Stimulated activated CD8-positive, alpha-beta memory T cell treated with anti-CD3 and anti-CD28 coated beads, Interleukin-15, amount 100 ng/mL, for 48 hours (primary cell): ENCODE measurements at places on chromosomes 13 and 19.
A peak's percentile ranks its signal among the peaks of the same experiment; 100 is the strongest.

DNA sequence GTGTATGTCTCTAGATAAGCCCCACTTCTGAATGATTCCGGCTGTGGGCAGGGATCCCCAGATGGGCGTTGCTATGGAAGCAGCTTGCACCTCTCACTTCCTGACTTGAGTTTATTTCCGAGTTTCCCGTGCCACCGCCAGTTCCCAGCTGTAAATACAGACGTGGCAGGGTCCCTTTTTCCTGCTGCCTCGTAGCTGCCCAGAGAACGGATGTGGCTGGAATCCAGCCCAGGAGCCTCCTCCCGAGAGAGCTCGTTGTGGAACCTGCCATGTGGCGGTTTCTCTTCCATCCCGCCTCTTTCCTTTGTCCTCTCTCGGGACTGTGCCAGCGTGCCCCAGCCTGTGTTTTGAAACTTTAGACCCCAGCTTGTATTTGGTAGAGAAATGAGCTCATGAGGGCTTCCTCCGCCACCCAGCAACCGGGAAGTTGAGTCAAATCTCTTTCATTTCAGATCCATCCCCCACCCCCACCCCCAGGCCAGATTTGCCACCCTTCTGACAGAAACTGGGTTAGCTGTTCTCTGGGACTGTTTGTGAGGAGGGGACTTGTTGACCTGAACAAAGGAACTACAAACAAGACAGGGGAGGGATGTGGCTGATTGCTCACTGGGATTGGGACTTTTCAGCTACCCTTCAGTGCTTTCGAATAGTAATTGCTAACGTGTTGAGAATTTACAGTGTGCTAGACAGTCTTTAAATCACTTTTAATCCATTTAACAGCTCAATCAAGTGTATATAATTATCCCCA, 96.6 kb downstream of the SIPA1L3 start:
- peak; percentile 39 for DNase-seq

DNA sequence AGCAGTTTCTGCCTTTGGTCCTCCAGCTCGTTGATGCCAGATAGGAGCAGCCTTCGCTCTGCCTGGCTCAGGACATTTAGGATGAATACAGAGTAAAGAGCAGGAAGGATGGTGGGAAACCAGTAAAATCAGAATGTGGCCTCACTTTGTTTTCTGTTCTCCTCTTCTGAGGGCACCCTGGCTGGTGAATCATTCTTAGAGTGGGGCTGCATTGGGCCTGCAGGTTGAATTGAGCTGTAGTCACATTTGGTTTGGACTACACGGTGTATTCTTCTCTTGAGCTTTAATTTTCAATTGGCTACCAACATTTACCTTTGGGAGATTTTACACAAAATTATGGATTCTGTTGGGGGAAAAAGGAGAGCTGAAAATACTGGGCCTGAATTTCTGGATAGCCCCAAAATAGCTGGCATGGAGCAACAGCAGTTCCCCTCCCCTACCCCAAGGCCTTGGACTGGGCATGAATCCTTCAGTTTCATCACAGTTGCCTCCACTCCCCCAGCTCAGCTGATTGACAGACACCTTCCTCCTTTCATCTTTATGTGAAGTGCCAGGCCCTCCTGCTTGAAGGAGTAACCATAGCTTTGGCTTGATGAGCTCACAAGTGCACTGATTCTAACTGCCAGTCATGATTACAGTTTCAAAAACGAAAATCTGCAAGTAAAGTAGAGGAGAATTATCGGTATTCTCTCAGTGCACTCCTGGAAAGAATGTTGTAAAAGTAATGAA, 24.3 kb downstream of the ERCC5 start:
- no peak for DNase-seq

- no peak for DNase-seq
These were observed 1.3 kb downstream of the NCLN start for GRCh38 chr19:3186891-3187661.

- no peak for DNase-seq
These were observed 300.5 kb downstream of the NALCN start for GRCh38 chr13:101115762-101116171.

DNA sequence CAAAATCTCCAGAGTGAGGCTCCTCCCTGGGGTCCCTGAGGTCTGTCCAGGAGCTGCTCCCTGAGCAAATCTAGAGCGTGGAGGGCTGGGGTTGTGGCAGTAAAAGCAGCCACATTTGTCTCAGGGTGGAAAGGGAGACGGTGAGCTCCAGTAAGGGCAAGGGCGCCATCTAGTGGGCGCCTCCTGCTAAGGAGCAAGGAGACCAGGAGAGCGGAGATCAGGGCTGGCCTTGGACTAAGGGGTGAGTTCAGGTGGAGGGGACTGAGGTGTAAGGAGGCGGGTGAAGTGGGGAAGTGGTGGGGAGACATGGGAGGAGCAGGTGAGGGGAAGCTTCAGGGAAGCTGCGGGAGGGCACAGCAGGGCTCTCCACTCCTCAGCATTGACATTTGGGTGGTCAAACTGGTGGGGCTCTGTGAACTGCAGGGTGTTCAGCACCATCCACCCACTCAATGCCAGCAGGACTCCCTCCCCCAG, 5.3 kb upstream of the CEACAM21 start:
- DNase-seq, result peak; percentile 61

DNA sequence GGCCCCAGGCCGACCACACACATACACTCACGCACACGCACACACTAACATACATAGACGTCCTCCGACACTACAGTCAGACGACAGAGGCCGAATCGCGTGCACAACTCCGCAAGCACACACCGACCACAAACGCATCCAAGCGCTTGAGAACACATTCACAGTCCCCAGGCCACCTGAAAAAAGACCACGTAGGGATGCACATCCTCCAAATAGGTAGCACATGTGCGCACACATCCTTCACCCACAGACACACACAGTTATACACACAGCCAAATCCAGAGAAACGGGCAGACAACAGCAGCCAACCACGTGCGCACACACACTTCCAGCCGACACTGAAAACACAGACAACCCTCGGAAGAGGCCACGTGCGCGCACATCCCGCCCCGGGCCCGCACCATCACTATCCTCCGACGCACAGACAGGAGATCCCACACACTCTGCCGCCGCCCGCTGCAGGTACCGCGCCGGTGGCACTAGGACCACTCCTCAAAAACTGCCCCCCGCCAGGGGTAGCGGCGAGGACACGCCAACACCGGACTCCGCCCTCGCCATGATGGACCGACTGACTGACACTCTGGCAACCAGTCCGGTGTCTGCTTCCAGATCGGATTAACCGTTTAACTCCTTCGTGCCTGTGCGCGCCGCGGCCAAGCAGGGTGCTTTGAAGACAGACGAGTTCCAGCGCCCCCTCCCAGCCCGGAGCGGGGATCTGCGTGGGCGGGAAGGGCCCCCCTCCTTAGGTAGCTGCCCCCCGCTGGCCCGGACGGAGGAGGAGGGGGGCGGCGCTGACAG, 493 bp upstream of the PDE4A start:
- peak; percentile 68 for DNase-seq

GRCh38 chr19:58544591-58545285, 874 bp downstream of the TRIM28 start:
- peak; percentile 64 for DNase-seq

DNA sequence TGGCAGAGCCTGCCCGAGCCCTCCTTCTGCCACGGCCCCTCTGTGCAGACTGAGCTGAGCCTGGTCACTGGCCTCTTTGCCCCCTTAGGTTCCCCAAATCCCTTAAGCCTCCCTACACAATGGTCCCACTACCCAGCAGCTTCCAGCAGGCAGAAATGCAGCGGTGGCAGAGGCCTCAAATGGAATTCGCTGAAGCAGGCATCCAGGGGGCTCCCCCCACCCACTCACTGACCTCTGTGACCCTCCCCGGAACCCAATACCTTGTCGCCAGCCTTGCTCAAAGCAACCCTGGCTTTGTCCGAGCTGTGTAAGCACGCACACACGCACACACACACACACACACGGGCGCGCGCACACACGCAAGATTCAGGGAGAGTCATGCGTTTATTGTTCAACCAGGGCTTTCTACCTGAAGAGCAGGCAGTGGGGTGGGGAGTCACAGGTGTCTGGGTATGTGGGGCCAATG, at the start of gene LIM2:
Gene LIM2 (minus strand): TSS at position 51 of the 466 bp plus-strand sequence. CDS start 531 bp downstream, outside the sequence.
- no peak for DNase-seq

DNA sequence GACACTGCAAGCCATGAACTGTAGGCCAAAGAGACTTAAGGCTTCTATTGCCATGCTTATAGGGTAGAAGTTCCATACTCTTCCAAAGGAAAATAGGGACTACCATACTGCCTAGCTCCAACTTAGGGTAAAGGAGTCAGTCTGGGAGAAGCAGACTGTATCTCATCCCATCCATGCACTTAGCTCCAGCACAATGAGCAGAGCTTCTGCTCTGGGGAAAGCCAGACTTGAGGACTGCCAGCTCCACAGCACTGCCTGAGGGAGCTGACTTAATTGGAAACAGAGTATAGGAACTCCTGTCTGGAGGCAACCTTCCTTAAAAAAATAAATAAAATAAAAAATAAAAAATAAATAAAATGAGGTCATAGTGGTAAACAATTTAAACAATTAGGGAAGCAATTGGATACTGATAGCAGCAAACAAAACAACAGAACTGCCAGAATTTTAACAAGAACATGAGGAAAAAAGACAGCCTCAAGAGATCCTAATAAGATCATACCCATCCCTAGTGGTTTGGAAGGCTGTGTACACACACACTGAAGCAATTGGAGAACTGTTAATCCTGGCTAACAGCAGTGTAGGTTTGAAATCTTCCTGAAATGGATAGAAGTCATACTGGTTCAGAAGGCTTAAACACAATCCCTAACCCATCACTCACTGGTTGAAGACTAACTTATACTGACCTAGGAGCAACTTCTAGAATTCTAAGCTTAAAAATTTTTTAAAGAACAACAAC, 550.1 kb downstream of the TBC1D4 start:
- DNase-seq, result no peak

- no peak for DNase-seq
These were observed 2.0 kb upstream of the ZNF784 start for GRCh38 chr19:55626350-55626749.

- DNase-seq, result no peak
These were observed 48.0 kb downstream of the RFC3 start for GRCh38 chr13:33865945-33866344.

- no peak for DNase-seq
These were observed 61.5 kb upstream of the SERP2 start for GRCh38 chr13:44312131-44312530.

DNA sequence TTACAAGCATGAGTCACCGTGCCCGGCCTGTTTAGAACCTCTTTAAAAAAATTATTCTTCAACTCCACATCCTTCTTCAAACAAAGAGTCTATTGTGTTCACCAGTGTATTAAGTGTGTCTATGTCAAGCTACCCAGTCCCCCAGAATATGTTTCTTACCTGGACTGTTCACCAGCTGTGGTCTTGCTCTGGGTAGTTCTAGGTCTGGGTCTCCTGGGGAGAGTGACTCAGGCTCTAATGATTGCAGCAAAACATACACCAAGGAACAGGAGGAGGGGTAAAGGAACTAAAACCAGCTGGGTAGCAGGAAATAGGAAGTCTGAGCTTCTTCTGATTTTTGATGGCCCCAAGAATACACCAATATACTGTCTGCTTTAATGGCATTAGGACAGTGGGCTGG, at the start of gene FPR1:
Gene FPR1 (minus strand): TSS at position 224 of the 400 bp plus-strand sequence. CDS start 4,884 bp downstream, outside the sequence.
- DNase-seq, result no peak

- no peak for DNase-seq
These were observed 30.0 kb upstream of the TPT1 start for GRCh38 chr13:45370922-45371406.

DNA sequence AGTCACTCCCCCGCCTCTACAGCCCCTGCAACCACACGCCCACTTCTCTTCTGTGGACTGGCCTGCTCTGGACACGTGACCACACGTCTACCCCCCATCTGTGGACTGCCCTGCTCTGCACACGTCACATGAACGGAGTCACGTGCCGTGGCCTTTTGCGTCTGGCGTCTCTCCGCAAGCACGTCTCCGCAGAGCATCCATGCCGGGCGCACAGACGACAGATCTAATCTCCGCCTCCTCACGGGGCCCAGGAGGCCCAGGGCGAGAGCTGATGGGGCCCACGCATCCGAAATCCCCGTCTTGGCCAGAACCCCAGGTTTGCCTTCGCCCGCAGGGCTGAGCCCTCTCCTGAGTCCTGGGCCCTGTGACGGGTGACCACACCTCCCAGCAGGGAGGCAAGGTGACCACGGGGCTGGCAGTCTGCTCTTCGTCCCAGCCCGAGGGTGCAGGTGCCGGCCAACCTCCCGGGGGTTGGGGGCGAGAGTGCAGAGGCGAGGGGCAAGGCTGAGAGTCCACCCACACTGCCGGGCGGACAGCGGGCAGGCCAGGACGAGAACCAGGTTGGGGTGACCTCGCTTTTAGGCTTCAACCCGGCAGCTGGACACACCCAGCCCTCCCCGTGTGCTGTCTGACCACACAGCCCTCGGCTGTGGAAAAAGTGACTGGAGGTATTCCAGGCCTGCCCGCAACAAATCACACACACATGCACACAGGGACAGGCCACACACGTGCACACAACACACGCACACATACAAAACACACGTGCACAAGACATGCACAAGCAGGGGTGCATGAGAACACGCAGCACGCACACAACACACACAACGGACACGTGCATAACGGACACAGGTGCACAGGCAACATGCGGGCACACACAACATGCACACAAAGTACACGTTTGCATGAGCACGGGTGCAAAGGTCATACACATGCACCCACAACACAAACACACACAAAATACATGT, 3.9 kb downstream of the SBNO2 start:
- DNase-seq, result no peak

GRCh38 chr13:28753946-28754345, 35.2 kb upstream of the SLC46A3 start:
- DNase-seq, result no peak

DNA sequence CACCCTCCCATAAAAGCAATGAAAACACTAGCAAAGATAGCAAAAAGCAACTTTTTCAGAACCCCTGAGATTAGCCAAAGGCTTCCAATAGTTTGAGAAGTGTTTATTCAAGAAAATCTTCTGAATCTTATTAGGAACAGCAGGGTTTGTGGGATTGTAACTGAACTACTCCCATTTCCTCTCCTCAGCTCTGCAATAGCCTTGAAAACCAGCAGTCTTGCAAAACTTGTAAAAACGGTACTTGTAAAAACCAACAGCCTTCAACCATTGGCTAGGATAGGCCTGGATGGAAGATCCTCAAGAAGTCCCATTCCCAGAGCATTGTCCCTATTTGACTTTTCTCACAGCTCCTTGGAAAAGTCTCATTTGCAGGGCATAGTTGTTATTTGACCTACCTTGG, 12.1 kb downstream of the RNASEH2B start:
- DNase-seq, result no peak

- DNase-seq, result no peak
These were observed 64.7 kb downstream of the ZNF44 start for GRCh38 chr19:12229990-12230389.

- no peak for DNase-seq
These were observed 1.7 kb upstream of the FAM98C start for GRCh38 chr19:38401148-38401547.

GRCh38 chr13:77055158-77055557, 28.2 kb upstream of the FBXL3 start:
- no peak for DNase-seq

DNA sequence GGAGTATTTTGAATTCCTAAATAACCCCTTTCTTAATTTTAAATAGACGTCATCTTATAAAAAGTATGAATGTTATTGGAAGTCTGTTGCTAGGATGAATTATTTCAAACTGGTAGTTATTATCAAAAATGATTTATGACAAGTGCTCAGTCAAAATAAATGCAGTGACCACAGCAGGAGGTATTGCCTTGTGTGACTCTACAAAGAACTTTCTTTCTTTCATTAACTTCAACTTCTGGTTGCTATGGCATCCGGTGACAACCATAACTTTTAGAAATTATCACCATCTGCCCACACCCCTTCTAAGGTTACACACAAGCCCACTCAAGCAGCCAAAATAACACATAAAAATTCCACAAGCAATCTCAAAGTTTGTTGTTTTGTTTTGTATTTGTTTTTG, 189.9 kb downstream of the DACH1 start:
- no peak for DNase-seq
